NCI-H69 (cell line): ENCODE measurements at places on chromosomes 11 and 22.

GRCh38 chr22:40512426-40513136, 123.9 kb downstream of the MRTFA start:
- DNase-seq: peak; percentile 64

DNA sequence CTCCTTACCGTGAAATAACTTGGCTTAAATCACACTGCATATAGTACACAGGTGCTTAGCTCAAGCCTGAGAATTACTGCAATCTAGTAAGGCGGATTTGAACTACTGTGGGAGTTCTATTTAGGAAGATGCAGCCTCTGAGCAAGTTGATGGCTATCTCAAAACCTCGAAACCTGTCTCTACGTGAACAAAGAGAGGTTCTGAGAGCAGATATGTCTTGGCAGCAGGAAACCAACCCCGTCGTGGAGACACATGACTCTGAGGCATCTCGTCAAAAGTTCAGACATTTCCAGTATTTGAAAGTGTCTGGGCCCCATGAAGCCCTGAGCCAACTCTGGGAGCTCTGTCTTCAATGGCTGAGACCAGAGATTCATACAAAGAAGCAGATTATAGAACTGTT, 5.9 kb downstream of the ZNF215 start:
- no peak for DNase-seq

DNA sequence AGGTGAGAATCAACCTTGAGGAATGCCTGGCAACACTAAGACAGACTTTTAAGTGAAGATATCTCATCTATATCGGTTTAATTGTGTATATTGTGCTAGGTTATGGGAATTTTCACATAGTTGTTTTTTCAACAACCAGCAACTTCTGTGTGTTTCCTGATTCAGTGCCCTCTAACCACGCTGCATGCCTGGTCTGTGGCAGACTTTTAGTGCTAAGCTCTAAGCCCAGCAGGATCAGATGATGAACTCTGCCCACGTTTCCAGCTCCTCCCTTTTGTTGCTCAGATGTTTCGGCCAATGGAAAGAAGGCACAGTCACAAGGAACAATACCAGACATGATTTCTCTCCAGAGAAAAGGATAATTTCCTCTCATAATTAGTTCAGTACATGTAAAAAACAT, 1.4 kb upstream of the VWA5A start:
- no peak for DNase-seq

DNA sequence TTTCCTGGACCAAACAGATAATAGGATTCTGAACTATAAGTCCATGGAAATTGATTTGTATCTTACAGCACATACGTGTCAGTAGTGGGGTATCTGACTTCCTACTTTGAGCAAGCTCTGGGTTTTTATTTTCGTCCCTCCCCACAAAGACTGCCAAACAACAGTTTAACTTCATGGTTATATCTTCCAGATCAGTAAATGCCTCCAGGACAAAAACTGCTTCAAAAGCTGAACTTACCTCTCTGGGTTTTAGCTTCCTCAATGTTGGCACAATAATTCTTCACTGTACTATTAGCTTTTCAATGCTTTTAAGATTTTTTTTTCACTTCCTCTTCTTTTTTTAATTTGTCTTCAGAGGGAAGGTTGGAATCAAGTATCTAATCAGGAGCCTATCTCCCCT, 4.2 kb upstream of the DPF2 start:
- DNase-seq: no peak

DNA sequence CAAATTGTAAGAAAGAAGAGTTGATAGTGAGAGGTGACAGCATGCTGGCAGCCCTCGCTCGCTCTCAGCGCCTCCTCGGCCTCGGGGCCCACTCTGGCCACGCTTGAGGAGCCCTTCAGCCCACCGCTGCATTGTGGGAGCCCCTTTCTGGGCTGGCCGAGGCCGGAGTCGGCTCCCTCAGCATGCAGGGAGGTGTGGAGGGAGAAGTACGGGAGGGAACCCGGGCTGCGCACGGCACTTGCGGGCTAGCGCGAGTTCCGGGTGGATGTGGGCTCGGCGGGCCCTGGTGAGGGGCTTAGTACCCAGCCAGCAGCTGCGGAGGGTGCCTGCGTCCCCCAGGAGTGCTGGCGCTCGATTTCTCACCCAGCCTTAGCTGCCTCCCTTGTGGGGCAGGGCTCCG, 539.7 kb upstream of the CCDC179 start:
- no peak for DNase-seq

DNA sequence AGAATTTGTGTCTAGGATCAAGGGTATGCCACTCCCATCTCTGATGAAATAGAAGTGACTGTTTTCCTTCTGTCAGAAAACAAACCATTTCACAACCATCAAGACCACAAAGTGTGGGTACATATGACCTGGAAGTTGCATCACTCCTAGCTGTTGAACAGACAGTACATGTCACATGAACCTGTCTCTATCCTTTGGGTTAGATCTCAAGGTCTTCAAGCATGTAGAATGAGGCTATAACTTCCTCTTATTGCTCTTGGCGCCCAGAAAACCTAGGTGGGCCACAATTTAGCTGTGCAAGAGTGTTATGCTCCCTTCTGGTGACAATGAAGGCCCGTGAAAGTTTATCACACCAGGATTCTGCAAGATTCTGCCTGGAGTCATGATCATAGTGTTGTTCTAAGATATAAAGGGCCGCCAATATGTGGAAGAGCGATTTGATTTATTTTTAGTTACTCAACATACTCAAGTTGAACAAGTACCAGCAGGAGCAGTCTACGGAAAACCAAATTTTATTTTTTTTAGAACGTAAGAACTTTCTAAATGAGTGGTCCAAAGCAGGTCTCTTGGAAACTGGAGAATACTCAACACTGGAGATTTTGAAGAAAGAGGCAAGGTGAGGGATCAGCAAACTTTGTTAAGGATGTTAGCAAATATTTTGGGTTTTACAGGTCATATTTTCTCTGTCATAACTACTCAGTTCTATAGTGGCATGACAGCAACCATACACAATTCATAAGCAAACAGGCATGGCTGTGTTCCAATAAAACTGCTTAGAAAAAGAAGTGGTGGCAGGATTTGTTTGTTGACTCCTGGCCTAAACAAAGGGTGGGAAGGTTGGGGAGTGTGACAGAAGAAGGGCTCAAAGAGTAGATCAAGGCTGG, 101.8 kb downstream of the USP35 start:
- no peak for DNase-seq

- peak; percentile 97 for DNase-seq
These were observed at the start of gene VPS37C for GRCh38 chr11:61161190-61162091. Gene VPS37C, minus strand, starts transcription at chr11:61161426. Its CDS starts 22,597 bp downstream, at chr11:61138829.

DNA sequence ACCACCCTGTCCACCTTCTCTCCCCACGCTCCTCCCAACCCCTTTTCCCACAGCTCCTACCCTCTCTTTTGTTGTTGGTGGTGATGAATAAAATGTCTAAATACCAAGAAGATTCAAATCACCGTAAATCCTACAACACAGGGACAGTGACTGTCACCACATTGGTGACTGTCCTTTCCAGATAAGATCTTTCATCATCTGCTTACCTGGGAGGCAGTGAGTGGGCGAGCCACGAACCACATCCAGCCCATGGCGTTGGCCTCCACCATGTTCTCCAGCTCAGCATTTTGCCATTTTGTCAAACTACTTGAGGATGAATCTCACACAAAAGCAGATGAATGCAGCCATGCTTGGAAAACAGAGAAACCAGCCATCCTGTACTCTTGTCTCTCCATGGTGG, 6.7 kb upstream of the CYTH4 start:
- no peak for DNase-seq

- DNase-seq: no peak
These were observed 703.3 kb downstream of the NELL1 start for GRCh38 chr11:21372672-21373071.

- DNase-seq: no peak
These were observed 48.6 kb upstream of the RBFOX2 start for GRCh38 chr22:36077271-36077670.

DNA sequence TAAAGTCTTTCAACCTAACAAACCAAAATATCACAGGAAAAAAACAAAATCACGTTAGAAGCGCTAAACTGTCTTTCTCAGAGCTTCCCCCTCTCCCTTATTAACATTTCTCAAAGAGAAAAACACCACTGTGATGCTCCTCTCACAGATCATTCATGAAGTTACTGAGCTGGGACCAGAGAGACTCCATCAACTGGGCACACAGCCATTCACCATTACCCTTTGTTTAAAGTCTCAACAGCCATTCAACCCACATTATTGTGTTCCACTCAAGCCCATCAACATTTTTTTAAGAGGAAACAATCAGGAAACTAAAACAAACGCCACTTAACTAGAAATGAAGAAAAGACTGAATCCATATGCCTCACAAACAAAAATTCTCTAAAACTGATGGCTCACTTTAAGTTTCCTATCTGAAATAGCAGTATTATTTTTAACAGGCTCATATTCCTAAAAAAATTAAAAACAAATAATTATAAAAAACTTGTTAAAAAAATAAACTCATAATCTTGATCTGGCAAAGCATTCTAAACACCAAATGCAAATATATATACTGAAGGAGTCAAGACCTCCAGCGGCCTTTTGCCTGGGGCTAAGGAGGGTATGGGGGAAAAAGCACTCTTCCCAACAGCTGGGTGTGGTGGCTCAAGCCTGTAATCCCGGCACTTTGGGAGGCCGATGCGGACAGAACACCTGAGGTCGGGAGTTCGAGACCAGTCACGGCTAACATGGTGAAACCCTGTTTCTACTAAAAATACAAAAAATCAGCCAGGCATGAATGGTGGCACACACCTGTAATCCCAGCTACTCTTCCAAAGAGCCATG, 14.0 kb downstream of the CELF1 start:
- peak; percentile 97 for DNase-seq

DNA sequence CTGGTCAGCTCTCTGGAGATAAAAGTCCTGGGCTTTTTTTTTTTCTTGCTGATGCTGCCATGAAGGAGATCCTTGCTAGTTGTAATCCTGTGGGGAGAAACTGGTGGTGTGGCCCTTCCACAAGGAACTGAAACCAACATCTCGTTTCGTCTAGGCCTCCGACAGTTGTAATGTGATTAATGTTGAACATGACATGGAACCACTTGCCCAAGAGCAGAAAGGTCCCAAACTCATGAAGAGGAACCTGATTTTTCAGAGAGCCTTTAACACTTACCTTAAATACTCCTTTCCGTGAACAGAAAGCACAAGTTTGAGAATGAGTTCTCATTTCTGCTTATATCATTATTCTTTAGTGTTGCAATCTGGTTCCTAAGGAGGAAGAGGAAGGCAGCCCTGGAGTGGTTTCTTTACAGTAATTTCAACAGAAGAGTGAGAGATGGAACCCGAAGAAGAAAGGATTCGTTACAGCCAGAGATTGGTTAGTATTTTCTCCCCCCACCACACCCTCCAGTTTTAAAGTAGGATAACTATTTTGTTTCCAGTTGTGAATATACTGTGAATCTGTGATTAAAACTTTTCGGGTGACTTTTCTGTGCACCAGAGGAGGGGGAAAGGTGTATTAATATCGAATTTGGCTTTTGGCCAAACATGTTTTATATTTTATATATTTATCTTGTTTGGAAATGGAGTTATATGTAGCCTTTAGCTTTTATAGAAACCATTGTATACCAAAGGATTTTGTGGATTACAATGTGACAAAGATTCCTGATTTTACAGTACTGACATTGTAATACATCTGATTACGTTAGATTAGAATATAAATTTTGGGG, 2.0 kb downstream of the KDM2A start:
- peak; percentile 46 for DNase-seq

DNA sequence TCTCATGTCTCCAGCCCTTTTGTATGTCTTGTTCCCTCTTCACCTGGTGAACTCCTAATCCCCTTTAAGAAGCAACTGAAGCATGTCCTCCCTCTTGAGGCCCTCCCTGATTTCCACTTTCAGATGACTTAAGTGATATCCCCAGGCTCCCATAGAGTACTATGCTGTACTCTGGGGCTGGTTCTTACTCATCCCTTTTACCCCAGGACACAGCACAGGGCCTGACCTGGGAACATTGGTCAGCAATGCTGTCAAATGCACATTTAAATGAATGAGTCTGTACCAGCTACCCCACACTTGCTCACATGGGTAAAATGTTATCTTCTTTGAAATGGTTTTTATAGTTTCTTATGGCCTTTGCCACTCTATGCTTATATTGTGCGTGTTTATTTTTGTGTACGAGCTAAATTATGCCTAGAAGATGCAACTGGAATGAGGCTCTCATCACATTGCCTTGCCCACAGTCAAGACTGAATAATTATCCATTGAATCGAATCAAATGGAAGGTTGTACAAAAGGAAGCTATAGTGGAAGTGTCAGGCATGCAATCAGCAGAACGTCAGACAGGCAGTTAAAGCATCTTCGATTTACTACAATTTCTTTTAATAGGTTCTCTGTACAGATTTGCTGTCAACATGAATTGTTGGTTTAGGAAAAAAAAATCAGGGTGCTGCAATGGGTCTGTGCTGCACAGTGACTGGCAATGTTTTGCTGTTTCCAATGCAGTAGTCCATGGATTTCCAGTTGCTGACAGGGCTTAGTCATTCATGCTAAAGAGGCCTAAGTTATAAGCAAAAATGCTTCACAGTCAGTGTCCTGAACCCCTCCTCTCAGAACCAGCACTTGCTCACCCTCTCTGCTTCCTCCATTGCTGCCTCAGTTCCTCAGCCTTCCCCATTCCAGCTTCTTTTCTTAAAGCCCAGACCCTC, 79.5 kb downstream of the PARVA start:
- DNase-seq: no peak

DNA sequence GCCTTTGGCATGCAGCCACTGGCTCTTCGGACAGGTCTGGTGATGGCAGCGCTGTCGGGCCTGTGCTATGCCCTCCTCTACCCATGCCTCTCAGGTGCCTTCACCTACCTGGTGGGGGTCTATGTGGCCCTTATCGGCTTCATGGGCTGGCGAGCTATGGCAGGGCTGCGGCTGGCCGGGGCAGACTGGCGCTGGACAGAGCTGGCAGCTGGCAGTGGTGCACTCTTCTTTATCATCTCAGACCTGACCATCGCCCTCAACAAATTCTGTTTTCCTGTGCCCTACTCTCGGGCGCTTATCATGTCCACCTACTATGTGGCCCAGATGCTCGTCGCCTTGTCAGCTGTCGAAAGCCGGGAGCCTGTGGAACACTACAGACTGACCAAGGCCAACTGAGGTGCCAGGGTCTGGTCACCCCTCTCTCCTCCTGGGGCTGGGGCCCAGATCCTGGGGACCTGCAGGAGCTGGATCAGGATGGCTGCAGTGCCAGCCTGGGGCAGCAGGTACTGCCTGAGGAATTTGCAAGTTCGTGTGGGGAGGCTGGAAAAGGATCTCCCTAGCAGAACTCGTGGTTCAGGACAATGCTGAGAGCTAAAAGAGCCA, 3.1 kb downstream of the TMEM86A start:
- no peak for DNase-seq

DNA sequence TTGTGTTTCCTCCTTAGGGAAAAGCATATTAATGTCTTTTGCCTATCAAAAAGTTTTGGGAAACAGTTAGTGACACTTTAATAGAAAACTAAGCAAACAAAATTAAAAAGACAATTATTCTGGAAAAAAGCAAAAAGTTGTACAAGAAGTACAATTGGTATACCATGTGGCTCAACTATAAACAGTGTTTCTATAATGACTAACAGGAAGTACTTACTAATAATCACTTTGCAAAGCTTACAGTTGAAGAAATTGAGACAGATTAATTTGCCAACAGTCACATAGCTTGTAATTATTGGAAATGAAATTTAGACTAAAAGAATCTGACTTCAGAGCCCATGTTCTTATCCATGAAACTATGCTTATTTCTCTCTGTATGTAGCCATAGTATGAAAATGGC, 24.7 kb downstream of the PPME1 start:
- peak; percentile 64 for DNase-seq

- DNase-seq: no peak
These were observed 257.8 kb downstream of the JRKL start for GRCh38 chr11:96647621-96648020.
